ENCODE measurements at places on chromosomes 11 and 22.

- DNase-seq, result no peak
Measured at GRCh38 chr11:66311470-66311964, 5.3 kb downstream of the CD248 start.

DNA sequence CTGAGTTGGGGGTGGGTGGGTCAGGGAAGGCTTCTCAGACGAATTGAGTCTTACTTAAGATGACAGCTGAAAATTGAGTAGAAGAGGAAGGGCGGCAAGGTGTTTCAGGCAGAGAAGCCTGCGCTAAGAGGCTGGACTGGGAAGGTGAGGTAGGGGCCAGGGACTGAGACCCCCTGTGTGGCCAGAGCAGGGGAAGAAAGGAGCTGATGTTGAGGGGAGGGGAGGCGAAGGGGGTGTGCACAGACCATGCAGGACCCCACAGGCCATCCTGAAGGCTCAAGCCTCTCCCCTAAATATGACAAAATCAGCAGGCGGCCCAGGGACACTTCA lies 40.6 kb upstream of the CREB3L1 start:
- no peak for DNase-seq

DNA sequence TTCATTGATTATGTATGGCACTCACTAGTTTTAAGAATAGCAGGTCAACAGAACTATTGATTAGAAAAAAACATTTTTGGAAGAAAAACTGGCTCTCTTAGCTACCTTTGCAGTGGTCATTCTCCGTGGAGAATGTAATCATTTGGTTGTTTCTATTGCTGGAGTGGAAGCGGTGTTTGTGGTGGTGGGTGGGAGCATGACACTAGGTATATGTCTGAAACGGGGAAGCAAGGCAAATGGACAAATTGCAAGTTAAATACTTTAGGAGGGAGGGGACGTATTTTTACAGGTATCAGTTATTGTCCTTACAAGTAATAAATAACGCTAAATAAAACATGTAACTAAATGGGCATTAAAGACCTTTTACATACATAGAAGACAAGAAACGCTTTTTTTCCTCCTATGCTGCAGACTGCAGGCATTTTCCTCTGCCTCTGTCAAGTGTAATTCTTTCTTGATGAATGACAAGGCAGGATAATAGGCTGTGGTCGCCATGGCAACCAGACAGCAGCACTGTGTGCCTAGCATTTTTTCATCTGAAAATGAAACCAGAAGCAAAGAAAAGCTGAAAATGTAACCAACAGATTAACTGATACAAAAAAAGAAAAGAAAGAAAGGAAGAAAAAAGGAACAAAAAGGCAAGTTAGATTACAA lies 46.2 kb downstream of the BLID start:
- peak; percentile 3 for DNase-seq

- DNase-seq, result no peak
Measured at GRCh38 chr11:76578654-76579055, 91.9 kb downstream of the LRRC32 start.

GRCh38 chr22:28822930-28823551 lies 22.7 kb upstream of the XBP1 start:
- DNase-seq, result no peak

DNA sequence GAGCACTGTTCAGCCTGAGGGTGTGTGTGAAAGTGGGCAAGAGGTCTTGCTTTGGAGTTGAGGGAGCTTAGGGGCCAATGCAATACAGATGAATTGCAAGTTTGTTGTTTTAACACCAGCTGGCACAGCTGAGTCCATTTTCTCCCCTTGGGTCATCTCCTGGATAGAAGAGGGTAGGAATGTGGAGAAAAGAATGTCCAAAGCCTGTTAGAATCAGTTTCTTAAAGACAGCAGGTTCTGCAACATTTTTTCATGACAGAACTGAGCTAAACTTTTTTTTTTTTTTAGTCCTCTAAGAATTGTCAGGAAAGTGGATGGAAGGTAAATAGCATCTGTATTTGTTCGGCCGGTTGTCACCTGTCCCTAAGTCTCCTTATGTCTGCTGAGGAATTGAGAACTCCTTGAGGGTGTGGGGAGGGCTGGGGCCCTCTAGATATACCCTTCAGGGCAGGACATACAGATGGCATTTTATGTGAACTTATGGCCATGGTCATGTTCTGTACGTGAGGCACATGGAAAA lies 211.1 kb upstream of the CADM1 start:
- no peak for DNase-seq

GRCh38 chr11:35844579-35844978 lies 99.3 kb upstream of the LDLRAD3 start:
- DNase-seq, result no peak

GRCh38 chr11:35418282-35419183 lies 825 bp downstream of the SLC1A2 start:
- DNase-seq, result no peak

DNA sequence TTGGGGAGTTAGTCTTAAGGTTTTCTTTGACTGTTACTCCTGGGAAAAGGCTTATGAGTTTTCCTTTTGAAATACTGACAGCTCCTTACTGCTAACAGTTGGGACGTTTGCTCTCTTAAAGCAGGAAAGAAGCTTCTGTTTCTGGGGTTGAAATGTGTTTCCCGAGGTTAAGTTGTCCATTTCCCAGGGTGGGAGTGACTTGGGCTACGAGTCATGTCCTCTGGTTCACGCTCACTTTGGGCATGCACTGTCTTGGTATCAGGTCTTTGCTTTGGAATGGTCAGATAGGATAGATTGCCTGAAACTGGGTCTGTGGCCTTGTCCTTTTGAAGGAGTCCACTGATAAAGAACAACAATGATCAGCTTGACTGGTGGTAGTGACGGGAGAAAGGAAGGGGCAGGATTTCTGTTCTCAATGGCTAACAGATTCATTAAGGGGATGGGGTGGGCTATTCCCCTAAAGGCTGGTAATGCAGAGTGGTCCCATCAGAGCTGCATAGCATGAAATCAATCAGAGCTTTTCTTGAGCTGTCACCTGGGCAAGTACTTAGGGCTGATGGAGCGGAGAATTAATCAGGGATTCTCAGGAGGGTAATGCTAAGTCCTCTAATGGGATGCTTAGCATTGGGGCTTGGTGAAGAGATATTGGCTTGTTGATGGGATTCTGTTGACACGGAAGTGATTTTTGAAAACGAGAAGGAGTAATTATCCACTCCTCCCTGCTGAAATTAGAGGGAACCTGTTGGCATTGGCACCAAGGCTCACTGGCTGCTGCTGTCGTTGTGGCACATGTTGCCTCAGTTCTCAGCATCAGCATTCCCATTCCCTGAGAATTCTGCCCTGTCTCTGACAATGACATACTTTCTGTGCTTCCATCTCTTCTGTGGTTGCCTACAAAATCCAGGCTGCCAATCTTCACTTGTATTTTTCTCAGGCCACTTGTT lies 81.6 kb downstream of the TEAD1 start:
- no peak for DNase-seq

DNA sequence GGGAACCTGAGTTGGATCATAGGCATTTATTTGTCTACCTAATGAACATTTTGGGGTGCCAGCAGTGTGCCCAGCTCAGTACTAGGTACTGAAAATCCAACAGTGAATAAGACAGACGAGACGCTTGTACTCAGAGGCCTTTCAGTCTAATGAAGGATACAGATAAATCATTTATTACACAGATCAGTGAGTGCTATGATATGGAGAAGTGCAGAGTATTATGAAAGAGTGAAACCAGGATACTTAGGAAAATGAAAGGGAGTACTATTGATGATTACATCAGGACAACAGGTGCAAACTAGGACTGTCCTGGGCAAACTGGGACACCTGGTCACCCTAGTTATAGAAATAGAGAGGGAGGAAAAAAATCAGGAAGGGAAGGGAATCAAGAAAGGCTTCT lies 207.5 kb upstream of the NCAM1 start:
- no peak for DNase-seq

DNA sequence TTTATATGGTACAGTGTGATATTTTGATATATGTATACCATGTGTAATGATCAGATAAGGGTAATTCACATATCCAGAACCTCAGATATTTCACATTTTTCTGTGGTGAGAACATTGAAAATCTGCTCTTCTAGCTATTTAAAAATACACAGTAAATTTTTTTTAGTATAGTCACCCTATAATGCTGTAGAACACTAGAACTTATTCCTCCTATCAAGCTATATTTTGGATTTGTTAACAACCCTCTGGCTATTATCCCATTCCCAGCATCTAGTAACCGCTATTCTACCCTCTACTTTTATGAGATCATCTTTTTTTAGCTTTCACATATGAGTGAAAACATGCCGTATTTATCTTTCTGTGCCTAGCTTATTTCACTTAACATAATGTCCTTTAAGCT lies 65.5 kb upstream of the SYT9 start:
- no peak for DNase-seq

DNA sequence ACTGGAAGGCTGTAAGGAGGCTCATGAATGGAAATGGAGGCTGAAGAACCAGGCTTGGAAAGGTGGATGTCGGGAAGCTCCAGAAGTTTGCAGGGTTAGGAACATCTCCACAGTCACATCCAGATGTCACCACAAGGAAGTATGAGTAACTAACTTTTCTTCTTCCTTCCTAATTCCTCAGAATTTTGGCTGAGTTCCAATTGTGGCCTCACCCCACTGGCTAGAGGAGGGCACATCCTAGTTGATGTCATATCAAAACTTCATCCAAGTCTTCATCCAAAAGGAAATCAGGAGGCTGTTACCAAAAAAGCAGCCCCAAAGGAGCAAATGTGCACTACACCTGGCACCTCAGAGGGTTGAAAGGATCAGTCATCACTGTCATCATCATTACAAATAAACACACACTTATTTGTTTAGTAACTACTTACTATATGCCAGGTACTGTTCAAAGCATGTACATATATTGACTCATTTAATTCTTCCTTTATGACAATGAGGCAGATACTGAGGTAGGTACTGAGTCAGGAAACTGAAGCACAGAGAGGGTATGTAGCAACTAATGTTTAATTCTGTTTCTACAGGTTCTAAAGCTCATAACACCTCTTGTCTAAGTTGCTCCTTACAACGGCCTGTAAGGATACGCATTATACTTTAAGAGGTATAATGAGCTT lies 7.3 kb upstream of the PTPN5 start:
- no peak for DNase-seq

- no peak for DNase-seq
Measured at GRCh38 chr11:100851147-100851546, 164.1 kb downstream of the ARHGAP42 start.

GRCh38 chr22:49140911-49141665 lies 686.6 kb downstream of the BRD1 start:
- no peak for DNase-seq

- no peak for DNase-seq
Measured at GRCh38 chr22:23180893-23181720, 798 bp downstream of the BCR start.

DNA sequence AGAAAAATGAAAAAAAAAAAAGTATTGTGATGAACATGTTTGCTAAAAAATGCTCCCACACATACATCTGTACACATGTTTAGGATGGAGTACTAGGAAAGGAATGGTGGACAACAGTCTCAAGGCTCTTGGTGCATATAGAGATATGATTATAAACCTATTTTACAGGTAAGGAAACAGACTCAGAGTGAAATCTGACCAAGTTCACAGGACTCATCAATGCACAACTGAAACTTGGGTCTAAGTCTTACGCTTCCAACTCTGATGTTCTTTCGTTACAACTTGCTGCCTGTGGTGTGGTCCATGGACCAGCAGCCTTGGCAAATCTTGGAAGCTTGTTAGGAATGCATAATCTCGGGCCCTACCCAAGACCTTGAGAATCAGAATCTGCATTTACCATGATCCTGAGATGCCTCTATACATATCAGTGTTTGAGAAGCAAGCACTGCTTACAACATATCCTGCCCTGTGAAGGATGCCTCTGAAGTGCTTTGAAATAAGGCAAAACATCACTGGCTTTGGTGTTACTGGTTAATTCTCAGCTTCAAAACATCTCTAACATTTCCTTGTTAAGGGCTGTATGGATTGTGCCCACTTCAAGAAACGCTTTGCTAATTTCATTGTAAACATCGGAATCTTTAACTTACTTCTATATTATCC lies 39.9 kb upstream of the NUP160 start:
- no peak for DNase-seq

Measured in NCI-H2107 (cell line).